RCC 7860 (cell line): ENCODE measurements at places on chromosomes 5 and 9.

GRCh38 chr5:177473443-177474001 lies at the start of gene DBN1:
DBN1 (minus strand) TSS chr5:177473634; CDS start chr5:177473521, 113 bp downstream.
- DNase-seq = peak; percentile 19

GRCh38 chr9:35945341-35946018 lies 12.5 kb downstream of the OR2S2 start:
- peak; percentile 79 for DNase-seq

GRCh38 chr5:160534914-160535313 lies 113.3 kb downstream of the PTTG1 start:
- no peak for DNase-seq

DNA sequence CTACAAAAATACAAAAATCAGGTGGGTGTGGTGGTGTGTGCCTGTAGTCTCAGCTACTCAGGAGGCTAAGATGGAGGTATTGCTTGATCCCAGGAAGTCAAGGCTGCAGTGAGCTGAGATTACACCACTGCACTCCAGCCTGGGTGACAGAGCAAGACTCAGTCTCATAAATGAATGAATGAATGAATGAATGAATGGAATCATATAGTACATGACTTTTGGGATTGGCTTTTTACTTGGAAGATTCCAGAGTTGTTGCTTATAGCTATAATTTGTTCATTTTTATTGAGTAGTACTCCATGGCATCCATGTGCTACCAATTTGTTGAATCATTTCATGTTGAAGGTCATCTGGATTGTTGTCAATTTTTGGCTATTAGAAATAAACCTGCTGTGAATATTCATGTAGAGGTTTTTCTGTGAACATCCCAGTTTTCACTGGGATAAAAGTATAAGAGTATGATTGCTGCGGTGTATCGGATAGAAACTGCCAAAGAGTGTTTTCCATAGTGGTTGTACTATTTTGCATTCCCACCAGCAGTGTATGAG lies 19.9 kb downstream of the ERBIN start:
- no peak for DNase-seq

DNA sequence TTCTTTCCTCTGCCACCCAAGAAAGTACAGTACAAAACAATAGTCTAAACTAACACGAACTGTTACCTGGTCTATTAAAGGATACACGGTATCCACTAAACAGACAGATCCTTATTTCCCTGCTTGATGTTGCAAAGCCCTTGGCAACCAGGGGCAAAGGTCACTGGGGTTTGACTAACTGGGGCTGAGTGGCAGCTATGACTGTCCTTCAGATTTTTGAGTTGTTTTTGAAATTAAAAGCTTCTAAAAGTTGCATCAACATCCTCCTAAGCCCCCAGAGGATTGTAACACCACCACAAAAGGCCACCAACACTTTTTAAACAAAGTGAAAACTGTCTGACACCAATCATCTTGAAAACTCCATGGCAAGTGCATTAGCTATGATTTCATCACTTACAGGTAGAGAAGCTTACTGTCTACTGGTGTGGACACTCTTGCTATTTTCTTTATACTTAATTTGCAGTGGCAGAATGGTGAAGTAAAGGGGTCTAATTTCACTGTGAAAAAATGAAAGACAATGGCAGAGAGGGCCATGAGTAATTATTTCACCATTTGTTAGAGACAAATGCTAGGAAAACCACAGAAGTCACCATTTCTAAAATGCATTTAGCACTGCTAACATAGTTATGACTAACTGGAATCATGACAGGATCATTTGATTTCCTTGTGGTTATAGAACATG lies 292.4 kb downstream of the EFNA5 start:
- peak; percentile 55 for DNase-seq

DNA sequence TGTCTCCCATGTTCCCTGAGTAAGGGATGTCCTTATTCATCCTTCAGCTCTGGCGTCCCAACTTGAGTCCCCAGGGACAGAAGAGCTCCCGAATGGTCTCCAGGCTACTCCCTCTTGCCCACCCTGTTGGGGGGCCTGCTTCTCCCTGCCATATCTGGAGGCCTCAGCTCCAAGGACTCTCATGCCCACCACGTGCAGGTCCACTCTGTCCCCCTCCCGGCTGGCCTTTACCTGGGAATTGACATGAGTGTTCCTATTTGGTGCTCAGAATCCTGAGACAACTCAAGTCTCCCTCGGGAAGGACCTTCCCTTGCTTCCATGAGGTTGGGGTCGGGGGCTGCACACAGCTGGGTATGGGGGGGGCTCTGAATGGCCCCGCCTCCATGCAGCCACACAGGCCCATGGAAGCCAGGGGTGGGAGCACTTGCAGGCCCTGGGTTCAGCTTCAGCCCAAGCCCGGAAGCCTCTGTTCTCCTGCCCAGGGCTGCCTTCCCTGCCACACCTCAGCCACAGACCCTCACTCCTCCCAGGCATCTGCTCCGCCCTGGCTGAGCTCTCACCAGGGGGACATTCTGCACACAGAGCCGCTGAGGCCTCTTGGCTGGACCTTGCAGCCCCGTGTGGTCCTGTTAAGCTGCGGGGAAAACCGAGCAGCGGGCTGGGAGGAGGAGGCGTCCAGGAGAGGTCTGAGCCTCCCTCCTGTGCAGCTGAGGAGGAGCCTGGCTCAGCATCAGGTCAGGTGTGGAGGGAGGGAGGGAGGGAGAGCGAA lies 121.9 kb downstream of the PHF2 start:
- no peak for DNase-seq

GRCh38 chr5:91140657-91141056 lies 242.5 kb downstream of the ARRDC3 start:
- DNase-seq = no peak

DNA sequence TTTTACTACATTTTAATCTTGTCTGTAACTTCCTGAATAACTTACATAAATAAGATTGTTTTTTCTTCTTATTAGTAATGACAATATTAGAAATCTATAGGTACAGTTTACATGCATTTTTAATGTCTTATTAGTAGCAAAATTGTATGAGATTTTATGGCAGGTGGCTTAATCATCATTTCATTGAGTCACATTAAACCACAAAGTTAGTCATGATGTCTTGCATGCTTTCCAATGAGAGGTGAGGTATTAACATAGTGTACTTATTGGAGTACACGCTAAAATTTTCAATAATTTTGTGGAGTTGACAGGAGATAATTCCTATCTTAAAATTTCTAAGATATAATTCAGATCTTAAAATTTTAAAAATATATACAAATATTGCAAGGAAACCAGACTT lies 989.6 kb upstream of the ARRDC3 start:
- DNase-seq = peak; percentile 17

GRCh38 chr9:27864644-27865438 lies 291.6 kb upstream of the C9orf72 start:
- DNase-seq = peak; percentile 91

DNA sequence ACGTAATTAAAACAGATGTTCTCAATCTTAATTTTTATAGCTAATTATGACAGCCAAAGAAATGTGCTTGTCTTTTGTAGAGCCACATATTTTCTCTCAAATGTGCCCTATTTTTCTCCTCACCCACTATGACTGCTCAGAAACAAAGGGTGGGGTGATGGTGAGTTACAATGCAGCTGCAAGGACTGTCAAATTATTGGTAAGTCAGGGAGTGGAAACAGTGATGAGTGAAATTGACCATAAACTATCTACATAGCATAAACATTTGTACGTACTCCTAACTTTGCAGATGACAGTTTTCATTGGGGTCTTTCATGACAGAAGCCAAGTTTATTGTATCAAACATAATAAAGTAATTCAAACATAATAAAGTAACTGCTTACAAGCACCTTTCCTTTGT lies 215.9 kb downstream of the MCTP1 start:
- DNase-seq = no peak

- no peak for DNase-seq
These were observed 9.0 kb downstream of the ABL1 start for GRCh38 chr9:130844044-130844451.

GRCh38 chr5:163525096-163525495 lies 19.7 kb downstream of the MAT2B start:
- no peak for DNase-seq

DNA sequence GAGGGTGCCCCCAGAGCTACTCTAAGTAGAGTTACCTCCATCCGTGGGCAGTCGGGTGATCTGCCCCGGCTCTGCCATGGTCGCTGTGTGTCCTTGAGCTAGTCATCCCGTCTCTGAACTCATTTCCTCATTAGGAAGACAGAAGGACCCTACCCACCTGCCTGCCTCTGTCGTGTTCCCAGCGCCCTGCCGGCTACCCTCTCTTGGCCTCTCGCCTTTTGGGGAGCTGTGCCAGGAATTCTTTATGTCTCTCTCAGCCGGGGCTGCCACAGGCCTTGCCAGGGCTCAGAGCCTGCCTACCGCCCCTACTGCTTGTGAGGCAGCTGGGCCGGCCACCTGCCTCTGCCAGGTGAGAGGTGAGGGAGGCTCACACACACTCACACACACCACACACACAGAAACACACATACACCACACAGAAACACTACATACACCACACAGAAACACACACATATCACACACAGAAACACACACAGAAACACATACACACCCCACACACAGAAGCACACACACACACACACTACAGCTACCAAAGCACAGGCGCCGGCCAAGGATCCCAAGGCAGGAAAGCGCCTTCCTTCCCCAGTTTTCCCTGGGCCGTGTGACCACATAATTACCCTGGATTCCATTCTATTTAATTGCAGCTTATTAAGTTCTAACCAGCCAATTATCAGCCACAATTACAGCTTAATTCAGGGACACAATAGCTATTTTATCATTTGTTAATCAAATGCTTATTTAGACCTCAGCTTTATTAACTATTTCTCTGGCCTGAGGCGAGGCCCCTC lies 41.7 kb downstream of the UNC5A start:
- DNase-seq = no peak

DNA sequence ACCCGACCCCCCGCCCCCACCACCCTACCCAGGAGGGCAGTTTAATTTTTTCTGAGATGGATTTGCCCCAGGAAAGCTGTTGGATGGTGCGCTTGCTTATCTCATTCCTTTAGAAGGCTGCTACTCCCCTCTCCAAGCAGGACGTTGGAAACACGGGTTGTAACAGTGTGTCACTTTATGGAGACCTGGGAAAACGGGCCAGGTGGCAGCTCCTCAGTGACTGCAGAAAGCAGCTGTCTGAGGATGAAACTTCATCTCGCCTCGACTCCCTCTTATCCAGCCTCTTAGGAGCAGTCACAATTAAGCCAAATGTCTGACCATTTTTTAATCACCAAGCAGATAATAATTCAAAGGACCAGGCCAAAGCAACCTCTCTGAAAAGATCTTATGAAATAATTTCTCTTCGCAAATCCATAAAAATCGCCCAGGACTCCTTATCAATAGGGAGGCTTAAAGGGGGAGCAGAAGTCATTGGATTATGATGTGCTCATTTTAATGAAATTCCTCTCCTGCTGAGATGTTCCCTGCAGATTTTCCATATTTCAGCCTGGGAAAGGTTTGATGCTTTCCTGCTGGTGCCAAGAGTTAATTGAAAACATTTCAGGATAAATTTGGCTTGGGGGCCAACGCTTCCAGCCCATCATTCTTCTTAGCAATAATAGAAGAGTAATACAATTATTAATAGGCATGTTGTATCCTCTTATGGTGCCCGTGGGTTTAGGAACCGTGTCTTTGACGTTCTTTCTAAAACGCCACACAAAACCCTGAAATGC lies 26.0 kb downstream of the GAS1 start:
- no peak for DNase-seq

DNA sequence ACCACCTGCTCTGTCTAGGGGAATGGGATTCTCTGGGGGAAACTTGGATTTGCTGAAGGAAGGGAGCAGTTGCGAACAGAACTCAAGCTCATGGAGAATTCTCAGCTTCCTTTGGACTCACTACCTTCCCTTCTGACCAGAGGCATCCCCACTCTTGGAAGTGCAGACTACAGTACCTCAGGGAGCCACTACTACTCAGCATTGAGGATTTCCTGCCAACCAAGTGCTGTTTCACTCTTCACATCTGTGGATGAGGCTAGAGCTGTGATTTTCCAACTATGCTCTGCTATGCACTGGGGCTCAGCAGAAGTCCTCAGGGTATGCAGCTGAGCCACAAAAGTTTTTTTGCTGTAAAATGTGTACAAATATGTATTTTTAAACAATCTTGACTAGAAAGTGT lies 43.9 kb downstream of the MACROH2A1 start:
- DNase-seq = no peak

DNA sequence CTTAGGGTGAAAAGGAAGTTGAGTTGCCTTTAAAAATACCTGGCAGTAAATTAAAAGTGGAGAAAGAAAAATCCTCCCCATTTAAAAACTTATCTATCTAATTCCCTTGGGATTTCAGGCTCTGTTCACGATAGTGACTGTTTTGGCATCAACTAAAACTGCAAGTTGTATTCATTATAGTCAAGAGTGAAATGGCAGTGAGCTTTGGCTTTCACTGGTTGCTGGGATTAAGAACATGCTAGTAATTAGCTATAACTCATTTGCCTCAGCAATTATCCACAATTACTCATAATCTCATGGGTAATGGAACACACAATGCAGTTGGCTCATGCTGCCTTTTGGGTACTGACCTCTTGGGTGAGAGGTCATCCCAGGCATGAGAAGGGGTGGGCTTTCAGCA lies 250.1 kb downstream of the GAS1 start:
- no peak for DNase-seq

GRCh38 chr9:131810351-131811170 lies 70.7 kb upstream of the RAPGEF1 start:
- DNase-seq = no peak

DNA sequence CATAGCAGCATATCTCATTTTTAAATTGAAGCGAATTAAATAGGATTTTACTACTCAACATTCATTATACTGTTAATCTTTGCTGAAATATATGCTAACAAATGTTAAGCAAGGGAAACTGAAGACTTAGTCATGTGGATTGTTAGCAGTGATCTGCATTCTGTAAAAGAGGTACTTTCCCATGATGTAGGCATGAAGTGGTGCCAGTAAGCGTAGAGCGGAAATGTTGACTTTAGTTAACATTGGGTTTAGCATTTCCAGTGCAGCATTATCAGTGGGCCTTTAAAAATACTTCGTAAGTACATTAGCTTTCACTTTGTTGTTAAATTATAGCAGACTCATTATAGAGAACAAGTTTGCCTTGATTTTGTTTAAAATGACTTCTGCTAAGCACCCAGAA lies 130.3 kb downstream of the CDC42SE2 start:
- DNase-seq = peak; percentile 72

DNA sequence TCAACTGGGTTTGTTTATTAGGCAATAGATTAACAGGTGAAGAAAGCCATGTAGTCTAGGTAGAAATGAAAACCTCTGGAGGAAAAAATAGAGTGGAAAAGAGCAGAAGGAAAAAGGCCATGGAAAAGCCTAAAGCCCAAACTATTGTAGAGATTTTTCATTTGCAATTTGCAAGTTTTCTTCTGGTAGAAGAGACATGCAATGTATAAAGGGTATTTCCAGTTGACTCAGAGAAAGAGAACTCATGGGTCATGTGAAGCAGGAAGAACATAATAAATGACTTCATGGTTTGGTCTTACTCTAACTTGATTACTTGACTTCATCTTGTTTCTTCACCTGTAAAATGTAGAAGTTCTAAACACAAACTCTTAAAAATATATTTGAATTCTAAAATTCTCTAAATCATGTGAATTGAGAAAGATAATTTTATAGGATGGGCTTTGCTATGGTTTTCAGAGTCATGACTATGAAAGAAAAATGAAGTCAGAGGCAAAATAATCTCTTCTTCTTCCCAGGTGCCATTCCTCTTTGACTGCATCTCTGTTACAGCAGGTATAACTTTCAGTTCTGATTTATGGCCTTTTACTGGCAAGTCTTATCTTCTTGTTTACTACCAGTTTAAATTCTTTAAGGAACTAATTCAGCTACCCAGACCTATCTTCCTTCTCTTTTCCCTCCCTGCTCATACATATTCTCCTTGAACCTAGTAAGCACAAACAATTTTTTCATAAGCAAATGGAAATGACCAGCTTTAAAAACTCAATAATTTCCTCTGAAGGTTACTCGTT lies 47.7 kb upstream of the TMC1 start:
- peak; percentile 74 for DNase-seq
